ENCODE measurements at places on chromosomes 5 and 9. TPM values are rescaled to one million over a fixed set of nuclear protein-coding genes. Genes with fewer than 3 reads are reported as not detected.

GABRA6 gene
- not detected for total RNA-seq

IRX1 gene
- not detected for total RNA-seq

BHMT gene
- total RNA-seq, result 0.28 TPM

SPATA6L gene
- total RNA-seq, result 3.7 TPM

FAM53C gene
- 18.7 TPM for total RNA-seq

NSG2 gene
- total RNA-seq, result 0.29 TPM

UGT3A1 gene
- total RNA-seq, result not detected

DDX46 gene
- 38.7 TPM for total RNA-seq

FGD3 gene
- total RNA-seq, result 7.5 TPM

SH3GL2 gene
- not detected for total RNA-seq

ZFP2 gene
- total RNA-seq, result 2.3 TPM

PTPRD gene
- 51.2 TPM for total RNA-seq

FPGS gene
- 35.5 TPM for total RNA-seq

LECT2 gene
- total RNA-seq, result not detected

SLC36A2 gene
- not detected for total RNA-seq

SPRY4 gene
- 12.5 TPM for total RNA-seq

DAB2 gene
- total RNA-seq, result 133 TPM

ADRA1B gene
- total RNA-seq, result 8.0 TPM

PAEP gene
- total RNA-seq, result not detected

ENHO gene
- total RNA-seq, result 0.74 TPM

TIMD4 gene
- not detected for total RNA-seq

SMIM33 gene
- not detected for total RNA-seq

PCDHB10 gene
- total RNA-seq, result 3.8 TPM

SLC6A19 gene
- total RNA-seq, result 0.09 TPM

SV2C gene
- 0.05 TPM for total RNA-seq

C5orf58 gene
- total RNA-seq, result not detected

PFN3 gene
- not detected for total RNA-seq

RASEF gene
- total RNA-seq, result 0.37 TPM

GOLGA2 gene
- total RNA-seq, result 130 TPM

RBM18 gene
- total RNA-seq, result 19.2 TPM

SPINK6 gene
- total RNA-seq, result not detected

FOXI1 gene
- not detected for total RNA-seq

NR2F1-AS1 gene
- total RNA-seq, result 19.7 TPM

BARHL1 gene
- not detected for total RNA-seq

PCDHGA3 gene
- total RNA-seq, result 3.0 TPM

CDH18 gene
- not detected for total RNA-seq

CORO2A gene
- 0.95 TPM for total RNA-seq

SLC34A3 gene
- total RNA-seq, result not detected

SLC45A2 gene
- total RNA-seq, result not detected

CRHBP gene
- 0.83 TPM for total RNA-seq

SMIM27 gene
- 9.6 TPM for total RNA-seq

CDKN2B gene
- total RNA-seq, result 7.1 TPM

SGCD gene
- 31.2 TPM for total RNA-seq

ASB6 gene
- 14.1 TPM for total RNA-seq

RNF44 gene
- total RNA-seq, result 16.6 TPM

TMEM245 gene
- 44.9 TPM for total RNA-seq

CDKN2B-AS1 gene
- total RNA-seq, result 0.65 TPM

RLN2 gene
- not detected for total RNA-seq

CCNG1 gene
- total RNA-seq, result 101 TPM

CFAP77 gene
- not detected for total RNA-seq

SUSD3 gene
- 5.2 TPM for total RNA-seq

PDGFRB gene
- total RNA-seq, result 394 TPM

ELOVL7 gene
- 2.7 TPM for total RNA-seq

TAS2R1 gene
- total RNA-seq, result not detected

ZCCHC10 gene
- total RNA-seq, result 14.8 TPM

PCDHGC5 gene
- total RNA-seq, result 2.3 TPM

OBP2B gene
- not detected for total RNA-seq

All from posterior vena cava (tissue), 2 donors.